GDM1 (cell line): ENCODE measurements at places on chromosomes 2 and 18.

DNA sequence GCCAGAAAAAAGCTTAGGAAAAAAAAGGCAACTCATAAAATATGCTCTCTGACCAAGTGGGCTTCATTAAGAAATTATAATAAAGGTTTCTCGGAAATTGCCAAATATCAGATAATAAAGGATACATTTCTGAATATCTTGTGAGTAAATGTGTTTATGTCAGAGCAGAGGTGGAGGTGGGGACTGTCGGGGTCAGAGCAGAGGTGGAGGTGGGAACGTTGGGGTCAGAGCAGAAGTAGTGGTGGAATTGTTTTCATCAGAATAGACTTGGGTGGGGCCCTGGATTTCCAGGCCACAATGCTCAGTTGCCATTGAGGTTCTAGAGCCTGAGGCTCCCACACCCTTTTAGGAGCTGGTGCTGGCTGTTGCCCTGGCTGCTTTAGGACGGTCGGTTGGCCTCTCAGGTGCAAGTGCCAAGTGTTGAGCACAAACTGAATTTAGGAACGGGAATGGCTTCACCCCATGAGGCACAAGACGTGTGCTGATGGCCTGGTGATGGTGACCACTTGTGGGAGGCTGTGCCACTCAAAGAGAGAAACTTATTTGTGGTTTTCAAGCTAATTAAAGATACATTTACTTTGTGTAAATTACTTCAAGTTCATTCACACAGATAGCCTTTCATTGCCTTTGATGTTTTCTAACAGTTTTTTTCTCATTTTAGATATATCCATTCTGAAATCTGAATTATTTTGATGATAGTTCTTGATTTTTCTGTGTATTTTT is 131.5 kb downstream of the ATP9B start:
- no peak for DNase-seq

DNA sequence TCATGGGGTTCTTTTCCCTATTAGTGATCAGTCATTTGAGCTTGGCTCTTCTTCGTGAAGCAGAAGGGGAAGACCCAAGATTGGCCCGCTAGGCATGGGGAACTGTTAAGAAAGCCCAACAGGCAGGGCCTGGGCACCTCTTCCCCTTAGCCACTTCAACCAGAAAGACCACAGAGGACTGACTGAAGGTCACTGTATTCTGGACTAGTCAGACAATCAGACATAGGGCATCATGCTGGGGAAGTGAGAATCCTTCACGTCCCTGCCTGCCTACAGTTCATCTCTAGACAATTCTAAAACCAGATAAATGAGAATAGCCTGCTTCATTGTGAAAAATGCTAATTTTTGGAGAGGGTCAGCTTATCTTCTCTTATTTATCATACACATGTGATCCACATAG is 28.1 kb downstream of the FAP start:
- no peak for DNase-seq

- no peak for DNase-seq
Measured at GRCh38 chr2:238852206-238852869, 4.5 kb downstream of the TWIST2 start.

- no peak for DNase-seq
Measured at GRCh38 chr2:172739661-172740266, 4.1 kb downstream of the RAPGEF4 start.

DNA sequence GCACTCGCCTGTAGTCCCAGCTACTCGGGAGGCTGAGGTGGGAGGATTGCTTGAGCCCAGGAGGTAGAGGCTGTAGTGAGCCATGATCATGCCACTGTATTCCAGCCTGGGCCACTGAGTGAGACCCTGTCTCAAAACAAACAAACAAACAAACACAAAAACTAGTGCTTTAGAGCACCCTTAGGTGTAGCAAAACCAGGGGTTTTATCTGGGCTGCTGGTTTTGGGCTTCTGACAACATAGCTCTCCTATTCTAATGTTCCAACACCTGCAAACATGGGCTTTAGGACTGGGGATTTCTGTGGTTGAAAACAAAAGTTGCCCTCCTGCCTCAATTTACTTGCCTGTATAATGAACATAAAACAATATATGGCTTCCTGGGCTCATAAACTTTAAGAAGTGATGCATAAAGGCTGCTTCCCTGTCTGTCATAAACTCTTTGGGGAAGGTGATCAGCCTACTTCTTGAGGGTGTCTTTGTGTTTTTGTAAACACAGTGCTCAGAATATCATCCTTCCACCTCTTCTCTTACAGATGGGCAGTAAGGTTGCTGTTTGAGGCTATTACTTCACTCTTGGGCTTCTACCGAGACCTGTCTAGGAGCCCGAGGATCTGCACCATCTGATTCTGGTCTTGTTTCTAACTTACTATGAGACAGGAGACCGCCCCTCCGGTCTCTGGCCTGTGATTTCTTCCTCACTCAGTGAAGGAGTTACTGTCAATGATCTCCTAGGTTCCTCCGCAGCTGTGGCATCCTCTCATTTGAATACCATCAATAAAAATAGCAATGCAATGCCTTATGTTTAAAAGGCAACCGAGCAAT is 246.5 kb downstream of the MYCN start:
- no peak for DNase-seq

DNA sequence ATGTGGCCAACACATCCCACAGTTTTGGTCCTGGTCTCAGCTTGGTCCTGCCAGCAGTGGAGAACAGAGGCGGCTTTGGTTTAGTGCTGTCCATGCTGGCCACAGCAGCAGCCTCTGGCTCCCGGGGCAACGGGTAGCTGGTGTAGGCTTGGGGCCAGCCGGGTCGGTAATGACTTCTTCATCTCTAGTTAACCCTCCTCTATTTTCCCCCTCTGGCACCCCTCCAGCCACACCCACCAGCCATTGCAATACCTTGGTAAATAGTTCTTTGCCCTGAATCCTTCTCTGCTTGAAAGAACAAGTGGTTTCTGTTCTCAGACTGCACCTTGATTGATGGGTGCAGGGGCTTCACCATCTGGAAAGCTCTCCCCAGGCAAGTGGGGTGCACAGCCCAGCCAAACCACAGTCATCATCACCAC is 31.7 kb upstream of the ZNF396 start:
- no peak for DNase-seq
